ENCODE measurements at places on chromosomes 3 and 15. TPM values are rescaled to one million over a fixed set of nuclear protein-coding genes. Genes with fewer than 3 reads are reported as not detected.

The MOBP gene
- total RNA-seq: 0.16 TPM

The TMCO5A gene
- total RNA-seq: not detected

The EIF4G1 gene
- total RNA-seq: 327 TPM

The CLSTN2 gene
- total RNA-seq: 12.0 TPM

The GJD2 gene
- total RNA-seq: not detected

The SENP7 gene
- 28.7 TPM for total RNA-seq

The LRTM1 gene
- total RNA-seq: not detected

The TPM1 gene
- 473 TPM for total RNA-seq

The FAM162A gene
- 46.6 TPM for total RNA-seq

The ARHGEF3 gene
- 56.3 TPM for total RNA-seq

The PLA2G4E gene
- total RNA-seq: not detected

The WDR93 gene
- total RNA-seq: 2.5 TPM

The POLQ gene
- total RNA-seq: 0.35 TPM

The TMEM108 gene
- 0.91 TPM for total RNA-seq

The MESP1 gene
- total RNA-seq: 2.1 TPM

The SATB1 gene
- 22.2 TPM for total RNA-seq

The RAB6B gene
- 17.7 TPM for total RNA-seq

The HHATL gene
- not detected for total RNA-seq

The FOXL2NB gene
- not detected for total RNA-seq

The EFCAB12 gene
- total RNA-seq: 3.5 TPM

The SEMA6D gene
- 16.9 TPM for total RNA-seq

The GOLGA6L10 gene
- 2.5 TPM for total RNA-seq

The AP3B2 gene
- 4.7 TPM for total RNA-seq

The IQCH gene
- 7.7 TPM for total RNA-seq

The PHLDB2 gene
- 85.6 TPM for total RNA-seq

The CPEB1 gene
- total RNA-seq: 1.4 TPM

The LRRC2 gene
- 7.5 TPM for total RNA-seq

The IL16 gene
- 19.9 TPM for total RNA-seq

The MUC20 gene
- 42.6 TPM for total RNA-seq

The DUOXA1 gene
- total RNA-seq: 1.4 TPM

The CCDC39 gene
- 0.60 TPM for total RNA-seq

The GNB5 gene
- 43.6 TPM for total RNA-seq

The CFAP100 gene
- not detected for total RNA-seq

The INKA1 gene
- total RNA-seq: 6.3 TPM

The ZNF502 gene
- total RNA-seq: 6.0 TPM

The DOCK3 gene
- total RNA-seq: 0.54 TPM

The RAD54L2 gene
- total RNA-seq: 29.5 TPM

The ADAMTSL3 gene
- total RNA-seq: 23.4 TPM

The CKMT1A gene
- 15.1 TPM for total RNA-seq

The ZNF385D gene
- 8.9 TPM for total RNA-seq

The SPATA12 gene
- total RNA-seq: not detected

The APBA2 gene
- 6.1 TPM for total RNA-seq

The SLC22A14 gene
- total RNA-seq: 0.19 TPM

The MRPS22 gene
- total RNA-seq: 36.7 TPM

The RBP2 gene
- not detected for total RNA-seq

The KLHL6 gene
- 9.8 TPM for total RNA-seq

The DNAH12 gene
- total RNA-seq: 0.38 TPM

The COL8A1 gene
- 24.2 TPM for total RNA-seq

The TJP1 gene
- 121 TPM for total RNA-seq

The LNP1 gene
- total RNA-seq: 4.4 TPM
